Calu3 (cell line): ENCODE measurements at places on chromosomes 6 and 20.

- no peaks in the 10 kb centered on the region for H3K36me3 ChIP-seq
- H3K4me3 ChIP-seq, result no peak overlapping the region
- no peaks in the 10 kb centered on the region for H3K27me3 ChIP-seq
- DNase-seq, result no peak
Measured at GRCh38 chr6:164478426-164478825, 831.0 kb downstream of the C6orf118 start.

DNA sequence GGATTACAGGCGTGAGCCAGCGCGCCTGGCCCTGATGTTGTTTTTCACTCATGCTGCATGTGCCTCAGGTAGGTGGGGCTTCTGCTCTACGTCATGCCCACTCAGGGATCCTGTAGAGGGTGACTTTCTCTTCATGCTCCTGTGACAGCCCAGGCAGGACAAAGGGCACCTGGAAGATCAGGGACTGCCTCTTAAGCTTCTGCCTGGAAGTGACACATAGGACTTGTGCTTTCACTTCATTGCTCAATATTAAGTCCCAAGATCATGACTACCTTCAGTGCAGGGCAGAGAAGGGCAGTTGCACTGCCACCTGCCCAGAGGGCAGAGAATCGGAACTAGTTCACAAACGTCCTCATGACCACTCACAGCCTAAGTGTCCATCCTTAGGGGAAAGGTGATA lies 249.5 kb upstream of the SULF2 start:
- H3K27ac ChIP-seq, result no peak overlapping the region
- no peak overlapping the region for H3K4me3 ChIP-seq
- H3K27me3 ChIP-seq, result peaks cover 22% of the 10 kb centered on the region
- no peaks in the 10 kb centered on the region for H3K4me1 ChIP-seq

GRCh38 chr6:164151161-164152120 lies 736.9 kb downstream of the QKI start:
- H3K36me3 ChIP-seq, result no peaks in the 10 kb centered on the region
- no peaks in the 10 kb centered on the region for H3K4me1 ChIP-seq
- H3K27ac ChIP-seq, result no peak overlapping the region
- no peaks in the 10 kb centered on the region for H3K27me3 ChIP-seq
- H3K4me3 ChIP-seq, result no peak overlapping the region
- no peak for DNase-seq

DNA sequence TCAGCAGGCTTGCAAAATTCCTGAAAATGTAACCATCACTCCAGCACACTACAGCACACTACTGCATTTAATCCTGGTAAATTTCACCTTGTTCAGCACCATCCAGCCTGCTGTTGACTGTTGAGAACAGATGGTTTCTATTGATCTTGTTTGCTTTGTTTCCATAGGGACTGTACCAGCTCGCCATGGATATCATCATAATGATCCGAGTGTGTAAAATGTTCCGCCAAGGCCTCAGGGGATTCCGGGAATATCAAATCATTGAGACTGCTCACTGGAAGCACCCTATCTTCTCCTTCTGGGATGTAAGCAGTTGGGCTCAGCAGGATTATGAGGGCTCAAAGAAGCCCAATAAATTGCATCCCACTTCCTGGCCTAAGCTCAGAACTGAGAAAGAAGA lies 4.1 kb downstream of the CNBD2 start:
- H3K4me1 ChIP-seq, result peaks cover 17% of the 10 kb centered on the region
- H3K4me3 ChIP-seq, result no peak overlapping the region
- H3K27ac ChIP-seq, result no peak overlapping the region
- H3K36me3 ChIP-seq, result no peaks in the 10 kb centered on the region
- no peak for DNase-seq
- no peaks in the 10 kb centered on the region for H3K27me3 ChIP-seq

DNA sequence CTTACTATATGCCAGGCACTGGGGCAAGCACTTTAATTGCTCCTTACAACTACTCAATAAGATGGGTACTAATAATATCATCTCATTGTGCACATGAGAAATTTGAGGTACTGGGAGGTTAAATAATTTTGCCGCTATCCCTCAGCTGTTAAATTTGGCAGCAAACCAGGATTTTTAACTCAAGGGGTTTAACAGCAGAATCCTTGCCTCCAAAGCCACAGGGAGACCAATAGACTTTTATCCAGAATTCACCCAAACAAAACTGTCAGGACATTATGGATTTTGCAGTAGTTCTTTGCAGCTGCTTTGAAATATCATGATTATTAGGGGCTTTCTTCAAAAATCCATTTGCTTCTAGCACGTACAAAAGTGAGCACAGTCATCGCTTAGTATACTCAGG lies 136.2 kb downstream of the RPS12 start:
- H3K36me3 ChIP-seq, result no peaks in the 10 kb centered on the region
- H3K4me1 ChIP-seq, result peaks cover 11% of the 10 kb centered on the region
- DNase-seq, result no peak
- no peaks in the 10 kb centered on the region for H3K27me3 ChIP-seq
- no peak overlapping the region for H3K27ac ChIP-seq

DNA sequence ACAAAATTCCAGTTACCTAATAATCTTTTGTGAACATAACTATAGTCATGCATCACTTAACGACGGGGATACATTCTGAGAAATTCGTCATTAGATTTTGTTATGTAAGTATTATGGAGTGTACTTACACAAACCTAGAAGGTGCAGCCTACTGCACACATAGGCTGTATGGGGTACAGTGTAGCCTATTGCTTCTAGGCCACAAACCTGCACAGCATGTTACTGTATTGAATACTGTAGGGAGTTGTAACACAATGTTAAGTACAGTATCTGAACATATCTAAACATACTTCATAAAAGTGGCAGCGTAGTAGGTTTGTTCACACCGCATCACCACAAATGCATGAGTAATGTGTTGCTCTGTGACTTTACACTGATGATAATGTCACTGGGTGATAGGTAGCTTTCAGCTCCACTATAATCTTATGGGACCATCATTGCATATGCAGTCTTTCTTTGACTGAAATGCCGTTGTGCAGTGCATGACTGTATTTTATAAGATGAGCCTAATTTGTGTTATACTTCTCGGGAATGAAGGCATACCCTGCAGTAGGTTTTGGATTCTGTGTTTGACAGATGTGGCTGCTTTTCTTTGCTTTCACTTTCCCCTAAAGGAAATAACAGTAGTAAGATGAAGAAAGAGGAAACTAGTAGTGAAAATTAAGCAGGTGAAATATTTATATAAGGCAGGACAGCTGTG lies 365.6 kb downstream of the FARS2 start:
- H3K36me3 ChIP-seq, result no peaks in the 10 kb centered on the region
- H3K27me3 ChIP-seq, result no peaks in the 10 kb centered on the region
- no peak overlapping the region for H3K27ac ChIP-seq
- no peak overlapping the region for H3K4me3 ChIP-seq

GRCh38 chr6:65075705-65076230 lies 631.3 kb downstream of the EYS start:
- H3K27me3 ChIP-seq, result no peaks in the 10 kb centered on the region
- no peak for DNase-seq
- H3K4me3 ChIP-seq, result no peak overlapping the region
- no peaks in the 10 kb centered on the region for H3K36me3 ChIP-seq
- H3K27ac ChIP-seq, result no peak overlapping the region
